ENCODE measurements at places on chromosomes 5 and 9.

DNA sequence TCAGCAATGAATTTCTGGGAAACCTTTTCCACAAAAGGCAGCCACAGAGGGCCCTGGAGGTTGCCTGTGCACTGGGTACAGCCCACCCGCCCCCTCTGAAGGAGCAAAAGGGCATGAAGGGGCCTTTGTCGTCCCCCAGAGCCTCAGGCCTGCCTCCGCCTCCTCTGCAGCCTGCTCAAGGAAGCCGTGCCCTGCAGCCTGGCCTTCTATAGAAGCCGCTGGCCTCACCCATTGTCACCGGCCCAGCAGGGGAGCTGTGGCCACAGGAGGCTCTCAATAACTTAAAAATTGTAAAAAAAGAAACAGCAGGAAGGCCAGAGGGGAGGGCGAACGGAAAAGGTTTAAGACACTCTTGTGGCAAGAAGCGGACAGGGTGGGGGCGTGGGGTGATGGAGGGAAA is 213.3 kb downstream of the IRX2 start:
- DNase-seq, result no peak

DNA sequence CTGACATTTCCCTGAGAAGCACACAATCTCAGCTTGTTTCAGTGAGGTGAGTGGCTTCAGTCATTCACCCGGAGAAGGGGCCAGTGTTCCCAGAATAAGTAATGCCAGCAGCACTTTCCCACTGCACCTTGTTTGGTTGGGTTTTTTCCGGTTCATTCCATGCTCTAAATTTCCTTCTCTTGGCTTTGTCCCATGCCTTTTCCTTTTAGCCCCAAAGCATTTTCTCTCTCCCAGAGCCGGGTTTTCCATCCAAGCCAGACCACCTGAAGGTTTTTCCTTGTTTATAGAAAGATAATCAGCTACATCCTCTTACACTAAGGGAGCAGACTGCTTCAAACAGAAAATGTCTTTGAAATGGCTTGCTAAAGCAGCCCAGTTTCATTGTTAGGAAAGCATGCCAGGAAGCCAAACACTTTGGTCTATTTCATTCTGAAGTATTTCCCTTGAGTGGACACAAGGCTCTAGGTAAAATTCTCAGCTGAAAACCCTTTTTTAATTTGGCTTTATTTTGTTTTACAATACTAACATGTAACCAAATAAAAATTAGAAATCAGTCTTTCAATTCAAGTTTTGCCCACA is 501.6 kb downstream of the DTWD2 start:
- no peak for DNase-seq

- DNase-seq, result no peak
Observed at GRCh38 chr5:175847503-175847902, 23.9 kb upstream of the CPLX2 start.

DNA sequence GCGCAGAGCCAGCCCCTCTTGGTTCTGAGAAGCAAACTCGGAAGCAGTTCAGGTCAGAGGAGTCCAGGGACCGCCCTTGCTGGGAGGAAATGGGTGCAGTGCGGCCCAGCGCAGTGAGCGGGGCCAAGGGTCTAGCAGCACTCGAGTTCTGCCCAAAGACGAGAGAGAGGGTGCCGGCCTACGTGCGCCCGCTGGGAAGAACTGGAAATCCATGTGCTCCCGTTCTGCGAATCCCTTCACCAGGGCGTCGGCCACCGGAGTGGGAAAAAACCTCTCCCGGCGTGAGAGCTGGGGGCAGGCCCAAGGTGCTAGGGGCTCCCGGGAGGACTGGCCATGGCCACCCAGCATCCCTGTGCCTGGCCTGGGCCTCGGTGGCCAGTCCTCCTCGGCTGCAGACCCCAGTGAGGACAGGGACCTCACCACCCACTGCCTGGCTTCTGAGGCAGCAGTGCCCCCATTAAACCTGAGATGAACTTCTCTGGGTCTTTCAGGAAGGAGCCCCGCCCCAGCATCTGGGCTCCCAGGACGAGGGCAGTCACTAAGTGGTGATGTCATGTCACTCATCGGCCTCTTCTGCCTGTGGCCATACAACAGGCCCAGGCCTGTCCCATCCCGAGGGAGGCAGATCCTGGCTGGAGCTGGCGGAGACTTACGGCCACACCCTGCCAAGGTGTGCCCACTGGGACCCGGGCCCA is 10.6 kb downstream of the TMEM250 start:
- no peak for DNase-seq
